ENCODE measurements at places on chromosomes 2 and 18.

DNA sequence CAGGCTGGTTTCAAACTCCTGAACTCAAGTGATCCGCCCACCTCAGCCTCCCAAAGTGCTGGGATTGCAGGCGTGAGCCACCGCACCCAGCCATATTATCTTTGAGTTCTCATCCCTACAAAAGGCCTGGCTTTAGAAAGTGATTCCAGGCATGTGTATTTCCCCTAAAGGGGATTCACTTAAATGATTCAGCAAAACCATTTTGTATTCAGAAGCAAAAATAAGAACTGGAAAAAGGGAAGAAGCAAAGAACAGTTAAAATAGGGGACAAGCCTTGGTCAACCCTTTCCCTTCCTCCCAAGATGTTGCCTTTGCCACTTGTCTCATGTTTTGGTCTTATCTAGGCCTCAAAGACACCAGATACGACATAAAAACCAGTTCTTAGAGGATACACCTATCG, 10.5 kb downstream of the TM4SF20 start:
- no peak for DNase-seq

GRCh38 chr2:12278217-12278750, 438.5 kb upstream of the TRIB2 start:
- DNase-seq: no peak

DNA sequence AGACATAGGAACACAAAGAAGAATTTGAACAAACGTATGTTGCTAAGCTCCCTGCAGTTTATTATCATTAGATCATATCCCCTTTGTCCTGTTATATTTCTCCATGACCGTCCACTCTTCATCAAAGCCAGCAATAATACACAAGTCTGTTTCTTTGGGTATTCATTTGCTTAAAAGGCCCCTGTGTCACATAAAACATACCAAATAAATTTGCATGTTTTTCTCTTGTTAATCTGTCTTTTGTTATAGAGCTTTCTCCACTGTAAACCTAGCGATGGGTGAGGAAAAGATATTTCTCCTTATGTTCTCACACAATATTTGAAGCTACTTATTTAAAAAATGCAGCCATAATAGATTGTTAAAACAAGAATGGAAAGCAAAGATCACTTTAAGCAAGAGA, 42.9 kb upstream of the REL start:
- no peak for DNase-seq

GRCh38 chr2:141496810-141497209, 634.0 kb downstream of the LRP1B start:
- DNase-seq: no peak

DNA sequence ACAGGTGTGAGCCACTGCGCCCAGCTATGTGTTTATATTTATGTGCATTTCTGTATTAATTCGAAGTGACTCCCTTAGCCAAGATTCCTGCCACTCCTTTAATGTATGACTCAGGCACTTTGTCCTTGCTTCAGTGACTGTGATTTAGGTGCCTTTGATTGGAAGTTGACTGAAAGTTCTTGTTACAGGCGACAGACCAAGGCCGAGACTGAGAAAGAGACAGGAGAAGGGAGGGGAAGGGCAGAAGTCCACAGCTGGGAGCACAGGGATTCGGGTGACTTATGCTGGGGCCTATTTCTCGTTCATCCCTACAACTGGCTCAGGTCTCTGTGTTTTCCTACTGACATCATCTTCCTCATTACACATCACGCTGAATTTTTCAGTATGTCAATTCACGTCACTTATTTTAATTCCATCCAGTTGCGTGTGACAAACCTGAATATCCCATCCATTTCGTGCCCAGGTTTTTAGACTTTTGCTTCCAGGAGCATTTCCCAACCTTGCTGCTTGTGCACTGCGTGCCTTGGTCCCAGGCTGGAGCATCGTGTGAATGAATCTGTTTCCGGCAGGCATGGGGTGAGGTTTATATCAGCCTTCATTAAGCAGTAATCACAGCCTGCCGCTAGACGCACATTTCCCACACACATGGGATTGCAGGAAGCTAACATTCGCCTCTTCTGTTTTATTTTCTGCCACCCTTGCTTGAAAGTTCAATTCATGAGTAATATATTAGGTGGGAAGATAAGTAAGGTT, 42.4 kb downstream of the TMEM18 start:
- DNase-seq: no peak

GRCh38 chr2:150325656-150326314, 161.7 kb downstream of the RND3 start:
- DNase-seq: no peak

DNA sequence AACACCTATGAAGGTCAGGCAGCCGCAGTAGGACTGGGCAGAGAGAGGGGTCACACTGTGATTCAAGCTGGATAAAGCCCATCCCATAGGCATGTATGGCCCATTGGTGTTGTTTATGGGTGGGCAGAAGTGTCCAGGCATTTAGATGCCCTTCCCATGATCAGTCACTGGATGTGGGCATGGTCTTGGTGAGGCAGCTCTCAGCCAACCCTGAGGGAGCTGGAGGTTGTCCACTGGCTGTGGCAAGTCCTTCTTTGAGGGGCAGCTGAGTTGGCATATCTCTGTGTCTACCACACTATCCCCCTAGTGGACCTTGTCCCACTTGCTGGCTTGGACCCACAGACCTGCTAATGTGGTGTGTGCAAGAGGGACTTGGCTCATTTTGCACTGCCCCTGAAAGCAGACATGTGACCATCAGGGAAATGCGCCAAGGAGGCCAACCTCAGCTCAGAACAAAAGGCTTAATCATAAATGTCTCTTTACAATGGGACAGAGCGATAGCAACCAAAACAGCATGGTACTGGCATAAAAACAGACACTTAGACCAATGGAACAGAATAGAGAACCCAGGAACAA, 82.0 kb downstream of the TMEM17 start:
- no peak for DNase-seq

- peak; percentile 54 for DNase-seq
Measured at GRCh38 chr2:191544461-191545062, 133.4 kb upstream of the NABP1 start.

DNA sequence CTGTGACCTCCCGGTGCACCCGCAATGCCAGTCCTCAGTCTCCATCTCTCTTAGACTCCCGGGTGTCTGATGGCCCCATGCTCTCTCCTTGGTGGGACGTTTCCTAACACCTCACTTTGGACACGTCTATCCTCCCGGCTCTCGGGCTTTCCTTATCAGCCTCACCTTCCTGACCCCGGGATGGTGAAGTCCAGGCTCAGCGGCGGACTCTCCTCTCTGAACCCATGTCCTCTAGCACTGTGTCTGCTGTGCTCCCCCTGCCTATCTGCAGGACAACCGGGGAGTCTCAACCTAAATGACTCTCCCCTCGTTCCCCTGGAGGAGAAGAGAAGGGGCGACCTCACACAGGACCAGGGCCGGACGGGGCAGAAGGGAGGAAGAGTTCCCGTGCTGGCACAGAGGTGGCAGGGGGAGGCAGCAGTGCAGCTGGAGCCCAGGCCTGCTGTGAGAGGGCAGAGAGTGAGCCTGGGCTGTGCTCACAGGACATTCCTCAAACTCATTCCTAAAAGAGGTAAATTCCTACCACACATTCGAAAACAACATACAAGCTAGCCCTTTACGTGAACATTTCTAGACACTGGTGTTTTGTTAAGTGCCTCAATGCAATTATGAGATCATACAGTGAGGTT, 41.9 kb downstream of the MBP start:
- DNase-seq: no peak

- DNase-seq: no peak
Measured at GRCh38 chr2:153575171-153575853, 96.8 kb upstream of the RPRM start.

GRCh38 chr2:45070113-45070652, 60.9 kb upstream of the SIX2 start:
- no peak for DNase-seq

DNA sequence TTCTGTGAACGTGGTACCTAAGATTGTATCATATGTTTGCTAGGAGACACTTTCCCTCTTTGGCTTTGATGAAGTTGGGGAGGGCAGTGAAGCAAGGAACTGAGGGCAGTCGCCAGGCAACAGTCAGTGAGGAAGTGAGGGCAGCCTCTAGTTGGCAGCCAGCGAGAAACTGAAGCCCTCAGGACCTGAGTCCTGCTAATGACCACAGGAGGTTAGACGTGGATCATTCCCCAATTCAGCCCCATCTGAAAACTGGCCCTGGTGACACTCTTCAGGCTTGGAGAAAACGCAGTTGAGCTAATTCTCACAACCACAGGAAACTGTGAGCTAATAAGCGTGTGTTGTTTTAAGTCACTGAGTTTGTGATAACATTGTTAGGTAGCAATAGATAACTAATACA, 84.5 kb upstream of the REG3G start:
- no peak for DNase-seq

DNA sequence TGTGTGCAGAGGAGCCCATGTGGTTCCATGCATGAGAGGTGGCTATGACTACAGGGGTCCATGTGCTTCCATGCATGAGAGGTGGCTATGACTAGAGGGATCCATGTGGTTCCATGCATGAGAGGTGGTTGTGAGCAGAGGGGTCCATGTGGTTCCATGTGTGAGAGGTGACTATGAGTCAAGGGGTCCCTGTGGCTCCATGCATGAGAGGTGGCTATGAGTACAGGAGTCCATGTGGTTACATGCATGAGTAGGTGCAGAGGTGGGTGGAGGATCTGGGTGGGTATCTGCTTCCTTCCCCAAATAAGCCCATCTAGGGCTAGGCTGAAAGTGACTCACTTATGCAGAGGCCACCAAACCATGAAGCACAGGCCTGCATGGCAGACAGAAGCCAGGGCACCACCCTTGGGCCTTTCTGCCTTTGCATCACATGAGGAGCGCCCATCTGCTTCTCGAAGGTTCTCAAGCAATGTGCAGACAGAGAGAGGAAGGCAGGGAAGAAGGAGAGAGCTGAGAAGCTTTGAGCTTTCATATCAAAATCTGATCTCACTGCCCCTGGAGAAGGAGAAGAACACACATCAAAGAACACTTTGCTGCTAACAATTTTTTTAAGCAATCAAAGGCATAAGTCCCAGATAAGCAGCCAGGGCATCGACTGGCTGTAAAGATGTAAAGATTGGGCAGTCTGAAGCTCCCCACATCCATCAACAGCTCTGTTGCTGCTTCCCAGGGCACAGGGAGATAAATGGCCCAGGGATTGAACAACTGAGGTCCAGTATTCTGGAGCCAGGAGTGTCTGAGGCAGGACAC, 137.6 kb downstream of the TNS1 start:
- no peak for DNase-seq

- DNase-seq: no peak
Measured at GRCh38 chr2:173048897-173049661, 26.6 kb upstream of the MAP3K20 start.

DNA sequence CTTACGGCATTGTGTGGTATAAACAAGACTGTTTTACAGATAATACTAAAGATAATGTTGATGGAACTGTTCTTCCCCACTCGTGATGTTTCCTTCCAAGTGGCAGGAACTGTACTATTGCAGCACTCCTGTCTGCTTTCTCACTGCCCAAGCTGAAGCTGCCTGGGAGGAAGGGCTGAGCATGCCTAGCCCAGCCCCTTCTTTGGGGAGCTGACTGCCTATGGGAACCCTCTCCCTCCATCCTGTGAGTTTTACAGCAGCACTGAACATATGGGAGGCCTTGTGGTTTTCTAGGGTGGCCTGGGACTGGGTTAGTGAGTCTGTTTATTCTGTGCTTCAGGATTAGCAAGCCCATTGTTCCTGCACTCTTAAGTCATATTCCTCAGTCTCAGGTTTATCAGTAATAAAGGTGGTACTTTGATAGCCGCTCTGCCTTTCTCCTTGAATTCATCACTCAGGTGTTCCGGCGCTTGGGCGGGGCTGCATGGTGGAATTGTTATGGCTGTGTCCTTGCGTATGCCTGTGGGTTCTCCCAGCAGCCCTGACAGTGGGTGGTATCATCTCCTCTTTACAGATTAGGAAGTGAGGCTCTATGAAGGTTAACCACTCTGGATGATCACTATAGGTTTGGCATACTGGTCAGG, 379.7 kb downstream of the PTPRM start:
- DNase-seq: peak; percentile 15
